ENCODE measurements at places on chromosomes 7 and 10. TPM values are rescaled to one million over a fixed set of nuclear protein-coding genes. Genes with fewer than 3 reads are reported as not detected.

DNA sequence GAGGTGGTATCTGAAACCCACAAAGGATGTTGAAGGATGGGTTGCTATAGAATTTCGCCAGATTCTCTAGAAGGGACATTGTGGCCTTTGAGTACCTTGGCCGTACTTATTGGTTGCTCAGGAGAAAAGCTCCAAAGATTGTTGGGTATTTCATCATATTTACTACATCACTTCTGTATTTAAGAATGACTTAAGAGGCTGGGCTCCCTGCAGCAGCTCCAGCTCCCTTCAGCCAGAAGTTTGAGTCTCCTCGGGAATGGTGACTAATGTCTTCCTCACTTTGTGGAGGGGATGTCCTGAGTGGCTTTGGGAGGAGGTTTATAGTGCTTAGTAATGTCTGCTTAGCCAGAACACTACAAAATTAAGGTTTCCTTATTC, 18.1 kb downstream of the MINDY4 start:
- peak; percentile 76 for DNase-seq

DNA sequence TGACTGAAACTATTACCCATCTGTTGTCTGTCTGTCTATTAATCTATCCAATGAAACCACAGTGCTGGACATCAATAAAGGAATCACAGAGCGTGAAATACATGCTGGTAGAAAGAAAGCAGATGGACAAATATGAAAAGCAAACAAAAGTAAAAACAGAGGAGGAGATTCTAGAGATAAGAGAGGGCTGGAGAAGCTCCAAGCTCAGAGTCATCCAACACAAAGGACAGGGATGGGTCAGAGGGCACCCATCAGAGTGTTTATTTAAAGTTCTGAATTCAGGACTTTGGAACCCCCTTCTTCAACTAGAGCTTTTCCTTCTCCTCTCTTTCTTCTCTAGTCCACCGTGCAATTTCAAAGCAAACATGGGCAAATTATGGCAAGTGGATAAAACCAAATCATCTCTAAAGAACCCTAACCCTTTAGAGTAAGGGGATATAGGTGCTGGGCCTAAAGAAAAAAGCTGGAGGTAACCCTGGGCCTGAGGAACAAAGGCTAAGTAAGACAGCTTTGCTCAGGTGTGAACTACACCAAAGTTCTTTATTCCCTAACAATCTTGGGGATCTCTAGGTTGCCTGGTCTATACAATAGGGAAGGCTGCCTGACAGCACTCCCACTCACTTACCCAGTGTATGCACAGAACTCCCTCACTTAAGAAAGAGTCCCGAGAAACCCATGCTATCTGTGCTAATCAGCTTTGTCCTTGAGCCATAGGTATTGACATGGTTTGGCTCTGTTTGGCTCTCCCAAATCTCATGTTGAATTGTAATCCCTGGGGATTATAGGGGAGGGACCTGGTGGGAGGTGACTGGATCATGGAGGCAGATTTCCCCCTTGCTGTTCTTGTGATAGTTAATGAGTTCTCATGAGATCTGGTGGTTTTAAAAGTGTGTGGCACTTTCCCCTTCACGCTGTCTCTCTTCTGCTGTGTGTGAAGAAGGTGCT, 97.0 kb downstream of the BAMBI start:
- DNase-seq = no peak

Gene OR2A7
- not detected for total RNA-seq

DNA sequence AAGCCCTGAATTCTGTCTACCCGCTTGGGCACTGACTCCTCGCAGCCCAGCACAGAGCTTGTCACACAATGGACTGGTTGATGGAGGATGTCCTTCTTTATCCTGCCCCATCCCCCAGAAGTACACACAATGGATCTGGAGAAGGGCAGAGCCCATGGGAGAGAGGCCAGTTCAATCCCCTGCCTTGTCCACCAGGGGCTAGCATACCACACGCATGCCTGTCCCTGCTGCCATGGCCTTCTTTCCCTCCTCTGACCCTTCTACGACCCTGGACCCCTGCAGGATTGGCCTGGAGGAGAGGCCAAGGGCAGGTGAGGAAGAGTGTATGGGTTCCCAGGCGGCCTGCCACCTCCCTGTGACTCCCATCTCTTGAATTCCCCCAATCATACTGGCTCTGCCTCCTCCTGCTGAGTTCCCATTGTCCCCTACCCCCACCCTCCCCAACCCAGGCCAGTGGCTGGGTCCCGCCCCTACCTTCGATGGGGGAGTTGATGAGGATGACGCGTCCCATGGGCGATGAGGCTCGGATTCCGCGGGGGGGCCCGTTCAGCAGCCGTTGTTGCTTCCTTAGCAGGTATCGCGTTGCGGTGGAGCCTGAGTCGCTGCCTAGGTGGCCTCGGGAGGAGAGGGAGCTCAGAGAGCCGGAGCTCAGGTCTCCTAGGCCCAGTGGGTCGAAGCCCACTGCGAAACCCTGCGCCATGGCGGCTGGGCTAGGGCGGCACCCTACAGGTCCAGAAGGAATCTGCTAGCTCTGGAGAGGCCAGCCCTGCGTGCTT, 1.2 kb downstream of the PDZD7 start:
- DNase-seq = no peak

DNA sequence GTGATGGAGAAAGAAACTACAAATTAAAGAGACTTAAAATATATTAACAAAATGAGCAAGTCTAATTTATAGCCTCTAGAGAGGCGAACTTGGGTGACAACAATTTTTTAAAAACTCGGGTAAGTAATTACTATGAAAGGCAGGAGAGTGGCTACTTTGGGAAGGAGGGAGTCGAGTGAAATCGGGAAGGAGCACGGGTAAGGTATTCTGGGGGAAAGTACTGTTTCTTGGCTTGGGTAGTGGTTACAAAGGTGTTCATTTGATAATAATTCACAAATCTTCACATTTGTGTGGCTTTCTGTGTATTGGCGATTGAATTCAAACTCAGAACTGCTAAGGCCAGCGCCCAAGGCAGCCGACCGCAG, 32.9 kb upstream of the GRID1 start:
- DNase-seq = no peak

DNA sequence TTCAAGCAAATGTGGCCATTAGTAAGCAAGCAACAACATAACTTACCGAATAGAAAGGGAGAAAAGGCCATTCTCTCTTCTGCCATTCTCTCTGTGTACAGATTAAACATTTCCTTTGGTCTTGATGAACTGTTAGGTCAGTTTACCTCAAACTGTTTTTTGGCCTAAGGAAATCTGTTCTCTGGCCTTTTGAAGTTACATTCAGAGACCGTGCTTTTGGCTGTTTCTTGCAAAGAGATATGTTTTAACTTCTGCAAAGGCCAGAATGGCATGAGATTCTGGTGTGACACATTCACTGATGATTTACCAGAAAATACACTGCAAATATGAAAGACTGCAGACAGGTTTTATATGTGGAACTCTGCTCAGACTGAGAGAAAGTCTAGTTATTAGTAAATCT, 22.2 kb downstream of the AHR start:
- no peak for DNase-seq

DNA sequence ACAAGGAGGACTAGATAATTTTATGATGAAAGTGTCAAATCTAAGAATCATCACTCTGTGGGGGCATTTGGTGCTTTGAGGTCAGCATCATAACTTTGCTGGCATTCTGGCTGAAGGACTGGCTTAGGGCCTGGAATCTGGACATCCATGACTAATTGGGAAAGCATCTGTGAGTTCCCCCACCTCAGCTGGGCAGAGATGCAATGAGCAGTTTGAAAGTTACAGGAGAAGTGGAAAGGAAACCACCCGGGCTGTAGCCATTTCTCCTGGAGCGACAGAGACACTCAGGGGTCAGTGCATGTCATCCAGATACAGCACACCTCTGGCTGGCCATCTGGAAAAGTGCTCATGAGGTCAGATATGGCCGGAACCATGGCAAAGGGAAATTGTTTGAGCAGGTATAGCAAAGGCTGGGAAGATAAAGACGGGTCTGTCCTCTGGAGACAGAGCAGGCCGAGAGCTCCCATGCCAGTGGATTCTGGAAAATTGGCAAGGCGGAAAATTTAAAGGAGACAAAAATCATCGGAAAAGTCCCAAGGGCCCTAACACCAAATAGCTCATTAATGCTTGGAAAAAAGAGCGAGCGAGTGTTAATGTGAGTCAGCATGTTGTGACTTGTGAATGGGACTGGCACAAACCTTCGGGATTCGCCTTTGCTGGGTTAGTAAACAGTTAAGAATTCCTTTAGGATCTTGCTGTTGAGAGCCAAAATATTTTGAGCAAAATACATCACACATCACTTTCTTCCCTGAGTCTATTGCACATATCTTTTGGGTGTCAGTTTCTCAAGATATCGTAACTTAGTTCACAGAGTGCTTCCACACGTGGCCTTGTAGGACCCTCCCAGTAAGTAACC, 188.4 kb upstream of the AGK start:
- DNase-seq = peak; percentile 95

- DNase-seq = no peak
Measured at GRCh38 chr10:45023426-45023825, 22.7 kb downstream of the ZNF22 start.
